ENCODE measurements at places on chromosomes 1 and 21.

- peak; percentile 16 for DNase-seq
These were observed 17.9 kb upstream of the CENPF start for GRCh38 chr1:214584805-214585766.

GRCh38 chr1:201739080-201739479 is 89.9 kb upstream of the IPO9 start:
- DNase-seq: no peak

DNA sequence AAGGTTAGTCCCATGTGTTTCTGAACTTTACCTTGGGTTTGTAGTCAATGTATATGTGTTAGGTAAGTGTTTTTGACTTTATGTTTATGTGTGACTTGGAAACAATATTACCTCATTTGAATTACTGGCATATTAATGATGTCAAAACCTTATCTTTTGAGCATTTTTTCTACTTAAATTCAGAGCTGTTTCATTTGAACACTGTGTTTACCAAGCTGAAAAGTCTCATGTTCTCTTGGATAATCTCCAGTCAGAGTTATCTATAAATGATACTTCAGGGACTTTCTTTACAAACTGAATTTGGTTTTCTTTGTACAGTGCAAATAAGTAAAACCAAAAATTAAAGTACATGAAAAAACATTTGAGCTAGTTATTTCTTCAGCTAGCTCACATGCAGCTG is 30.0 kb downstream of the ADAMTS1 start:
- DNase-seq: no peak

DNA sequence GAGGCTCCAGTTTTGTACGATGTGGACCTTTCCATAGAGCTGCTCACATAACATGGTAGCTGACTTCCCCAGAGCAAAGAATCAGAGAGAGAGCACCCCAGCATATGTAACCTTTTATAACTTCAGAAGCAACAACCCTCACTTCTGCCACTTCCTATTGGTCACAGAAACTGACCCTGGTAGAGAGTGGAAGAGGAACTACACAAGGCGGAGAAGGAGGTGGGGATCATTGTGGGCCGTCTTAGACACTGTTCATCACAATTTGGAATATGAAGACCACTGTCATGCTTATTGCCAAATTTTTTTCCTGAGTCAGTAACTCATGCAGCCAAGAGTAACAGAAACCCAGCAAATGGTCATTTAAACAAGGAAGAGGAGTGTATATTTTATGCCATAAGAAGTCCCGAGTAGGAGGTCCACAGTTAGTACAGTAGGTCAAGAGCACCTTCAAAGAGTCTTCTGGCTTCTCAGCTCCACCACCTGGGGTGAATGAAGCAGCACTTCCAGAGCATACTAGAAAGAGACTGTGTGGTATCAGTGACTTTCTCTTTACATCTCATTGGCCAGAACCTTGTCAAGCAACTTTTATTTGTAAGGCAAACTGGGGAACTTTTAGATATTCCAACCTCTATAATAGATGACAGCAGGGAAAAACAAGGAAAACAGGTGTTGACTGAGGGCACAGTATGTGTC is 71.8 kb downstream of the ODF2L start:
- DNase-seq: no peak

- no peak for DNase-seq
These were observed 1.1 kb downstream of the USP48 start for GRCh38 chr1:21781815-21782348.

All from NCI-H2171 (cell line).